ENCODE measurements at places on chromosomes 7 and 10.
A peak's percentile ranks its signal among the peaks of the same experiment; 100 is the strongest.

DNA sequence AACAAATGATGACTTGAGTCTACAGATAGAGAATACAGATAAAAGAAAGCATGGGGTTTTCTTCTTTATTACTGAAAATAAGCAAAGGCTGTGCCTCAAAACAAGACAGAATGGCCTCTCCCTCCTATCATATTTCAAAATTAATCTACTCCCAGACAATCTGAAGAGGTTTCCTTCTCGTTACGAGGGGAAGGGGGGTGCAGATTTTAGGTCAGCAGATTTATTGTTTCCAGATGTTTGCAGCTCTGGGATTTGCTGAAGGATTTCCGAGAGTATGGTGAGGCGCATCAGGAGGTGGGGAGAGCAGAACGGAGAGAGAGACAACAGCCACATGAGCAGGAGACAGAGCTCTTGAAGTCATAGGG is 89.8 kb downstream of the KIAA1549 start:
- no peak for DNase-seq

- DNase-seq: no peak
Measured at GRCh38 chr7:867406-868188, 8.8 kb upstream of the GET4 start.

- no peak for DNase-seq
Measured at GRCh38 chr10:85787881-85788280, 578.7 kb downstream of the GRID1 start.

- no peak for DNase-seq
Measured at GRCh38 chr10:3654980-3655379, 130.0 kb downstream of the KLF6 start.

GRCh38 chr7:29105752-29106668 is 40.3 kb downstream of the CPVL start:
- peak; percentile 55 for DNase-seq

DNA sequence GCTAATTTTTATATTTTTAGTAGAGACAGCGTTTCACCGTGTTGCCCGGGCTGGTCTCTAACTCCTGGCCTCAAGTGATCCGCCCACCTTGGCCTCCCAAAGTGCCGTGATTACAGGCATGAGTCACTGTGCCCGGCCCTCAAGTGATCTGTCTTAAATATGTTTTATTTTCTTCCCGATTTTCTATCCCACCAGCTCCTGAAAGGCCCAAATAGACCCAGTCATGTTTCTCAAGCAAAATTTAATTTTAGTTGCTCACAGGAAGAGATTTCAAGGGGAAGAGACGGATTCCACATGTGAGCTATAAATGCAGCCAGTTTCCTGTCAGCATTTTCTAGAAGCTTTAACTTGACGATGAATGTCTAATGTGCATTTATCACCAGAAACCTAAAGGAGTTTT is 12.0 kb downstream of the DENND10 start:
- no peak for DNase-seq

- no peak for DNase-seq
Measured at GRCh38 chr7:34341326-34341725, 316.7 kb upstream of the NPSR1 start.

DNA sequence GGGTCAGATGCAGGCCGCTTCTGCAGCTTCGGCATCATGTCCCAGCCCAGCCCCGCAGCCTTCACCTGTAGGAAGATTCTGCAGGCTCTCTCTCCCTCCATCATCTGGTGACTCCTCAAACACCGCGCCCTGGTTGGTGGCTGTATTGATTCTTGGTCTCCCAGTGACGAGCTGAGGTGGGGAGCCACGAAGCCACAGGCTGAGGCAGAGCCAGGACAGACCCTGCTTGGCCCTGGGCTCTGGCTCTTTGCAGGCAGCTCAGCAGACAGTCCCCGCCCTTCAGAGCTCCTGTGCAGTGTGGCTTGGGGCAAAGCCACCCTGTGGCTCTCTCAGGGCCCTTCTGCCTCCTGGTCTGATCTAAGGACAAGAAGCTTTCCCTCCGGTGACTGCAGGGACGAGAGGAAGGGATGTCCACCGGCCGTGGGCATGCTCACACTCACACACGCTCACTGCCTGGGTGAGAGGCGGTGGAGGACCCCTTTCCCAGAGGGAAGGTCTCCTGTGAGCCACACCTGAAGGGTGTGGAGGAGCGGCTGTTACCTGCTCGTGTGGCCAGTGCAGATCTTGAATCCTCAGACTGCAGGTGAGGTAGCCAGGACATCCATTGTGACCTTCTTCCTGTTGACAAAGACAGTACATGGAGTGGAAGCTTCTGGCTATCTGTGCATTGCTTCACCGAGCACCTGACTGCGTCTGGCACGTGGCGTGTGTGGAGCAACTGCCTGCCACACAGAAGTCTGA is 79.6 kb downstream of the INPP5A start:
- DNase-seq: no peak

DNA sequence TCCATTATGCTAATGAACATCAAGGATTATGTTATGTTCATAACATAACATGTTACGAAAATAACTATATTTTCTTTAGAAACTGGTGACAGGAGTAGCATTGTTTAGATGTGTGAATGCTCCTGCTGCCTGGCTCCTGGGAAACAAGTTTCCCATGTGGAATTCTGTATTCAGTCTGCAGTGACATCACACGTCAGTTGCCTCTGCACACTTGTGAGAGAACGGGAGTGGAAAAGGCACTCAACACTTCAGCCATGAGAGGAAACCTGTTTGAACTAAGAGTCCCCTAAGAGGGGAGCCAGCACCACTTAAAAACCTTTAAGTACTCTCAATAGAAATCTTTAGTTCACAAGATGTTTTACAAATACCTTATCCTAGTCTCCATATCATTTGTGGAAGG is 140.3 kb upstream of the FAM20C start:
- DNase-seq: no peak

GRCh38 chr10:52108236-52108635 is 205.8 kb upstream of the DKK1 start:
- no peak for DNase-seq

GRCh38 chr10:120926611-120927010 is 75.4 kb downstream of the WDR11 start:
- DNase-seq: no peak

DNA sequence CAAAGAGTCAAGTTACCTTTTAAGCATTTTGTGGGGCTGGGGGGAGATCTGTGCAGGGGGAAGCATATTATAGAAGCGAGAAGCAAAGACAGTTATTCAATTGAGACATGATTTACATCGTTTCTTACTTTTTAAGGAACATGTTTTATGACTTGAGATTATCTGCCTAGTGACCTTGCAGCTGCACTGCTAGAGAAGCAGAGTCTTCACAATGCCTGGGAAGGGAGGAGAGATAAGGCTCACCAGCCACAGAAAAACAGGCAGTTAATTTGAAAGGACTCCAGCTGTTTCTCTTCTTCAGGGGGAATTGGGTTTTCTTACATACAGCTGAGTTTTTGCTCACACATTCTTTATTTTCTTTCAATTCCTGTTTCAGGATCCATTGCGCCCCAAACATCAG is 31.0 kb downstream of the PHYH start:
- no peak for DNase-seq

Data from CD4-positive, alpha-beta T cell treated with Interleukin-2 at 100 ng/mL for 4 hours (primary cell).